ENCODE measurements at places on chromosomes 4 and X. TPM values are rescaled to one million over a fixed set of nuclear protein-coding genes. Genes with fewer than 3 reads are reported as not detected.
A peak's percentile ranks its signal among the peaks of the same experiment; 100 is the strongest.

The DAPP1 gene
- total RNA-seq, result 0.45 TPM

The RBM46 gene
- total RNA-seq, result not detected

The UBL4A gene
- total RNA-seq, result 38.8 TPM

The BST1 gene
- not detected for total RNA-seq

The MAGEA3 gene
- not detected for total RNA-seq

The PRR32 gene
- not detected for total RNA-seq

The SPP1 gene
- 9.0 TPM for total RNA-seq

The BEX5 gene
- not detected for total RNA-seq

The SPIN2A gene
- total RNA-seq, result 2.9 TPM

The MAGEC3 gene
- not detected for total RNA-seq

The GUCY1B1 gene
- 39.7 TPM for total RNA-seq

- DNase-seq, result no peak
These were observed 118.3 kb downstream of the ADGRL3 start for GRCh38 chr4:61318431-61318830.

- DNase-seq, result no peak
These were observed 15.8 kb upstream of the MAGEA4 start for GRCh38 chrX:151896734-151897474.

GRCh38 chrX:7062276-7062675 lies 85.2 kb upstream of the STS start:
- DNase-seq, result no peak

GRCh38 chr4:128846063-128846462 lies 36.6 kb downstream of the JADE1 start:
- DNase-seq, result peak; percentile 32

- no peak for DNase-seq
These were observed 26.1 kb upstream of the TMEM184C start for GRCh38 chr4:147591106-147591505.

DNA sequence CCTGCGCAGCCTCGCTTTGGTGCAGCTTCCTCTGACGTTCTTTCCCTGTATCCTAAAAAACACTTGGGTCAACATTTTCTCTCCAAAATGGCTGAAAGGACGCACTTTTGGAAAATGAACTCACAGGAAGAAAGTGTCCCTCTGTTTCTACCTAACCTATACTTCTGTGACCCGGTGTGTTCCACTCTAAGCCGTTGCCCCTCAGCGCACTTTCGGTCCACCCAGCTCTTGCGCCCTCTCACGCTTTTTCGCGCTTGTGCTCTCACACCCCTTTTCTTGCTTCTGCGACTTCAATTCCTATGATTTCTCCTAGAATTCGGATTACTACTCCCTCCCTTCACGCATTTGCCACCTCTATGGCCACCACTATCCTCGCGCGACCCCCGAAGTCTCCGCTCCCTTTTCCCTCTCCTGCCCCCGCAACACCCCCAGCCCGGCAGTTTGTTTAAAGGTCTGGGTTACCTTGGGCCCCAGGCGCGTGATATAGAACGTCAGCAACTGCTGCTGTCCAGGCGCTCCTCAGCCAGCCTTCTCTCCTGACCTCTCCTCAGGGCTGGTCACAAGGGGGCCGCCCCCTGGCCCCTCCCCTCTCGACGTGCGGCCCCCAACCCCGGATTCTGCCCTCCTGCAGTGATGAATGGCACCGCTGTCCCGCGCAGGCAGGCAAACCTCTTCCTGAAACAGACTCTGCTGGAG lies at the start of gene USP51:
USP51 (minus strand) TSS at position 535 of the 696 bp plus-strand sequence. CDS start 909 bp downstream, outside the sequence.
- peak; percentile 42 for DNase-seq

- DNase-seq, result no peak
These were observed 38.9 kb downstream of the GPRIN3 start for GRCh38 chr4:89268679-89269078.

DNA sequence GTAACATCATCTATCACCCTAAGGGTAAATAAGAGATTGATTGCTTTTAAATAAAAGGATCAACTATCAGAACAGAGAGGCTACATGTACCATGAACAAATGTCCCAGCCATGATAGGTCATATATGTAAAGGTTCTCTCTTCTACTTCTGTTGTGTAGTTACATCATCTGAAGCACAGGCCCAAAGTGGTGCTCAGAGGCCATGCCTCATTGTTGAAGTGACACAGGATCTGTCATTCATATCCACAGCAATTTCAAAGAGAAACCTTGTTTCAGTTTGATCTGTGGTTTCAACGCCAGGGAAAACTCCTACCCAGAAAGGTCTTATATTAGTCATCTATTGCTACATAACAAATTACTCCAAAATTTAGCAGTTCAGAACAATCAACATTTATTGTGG lies 269.2 kb upstream of the MAOA start:
- no peak for DNase-seq

DNA sequence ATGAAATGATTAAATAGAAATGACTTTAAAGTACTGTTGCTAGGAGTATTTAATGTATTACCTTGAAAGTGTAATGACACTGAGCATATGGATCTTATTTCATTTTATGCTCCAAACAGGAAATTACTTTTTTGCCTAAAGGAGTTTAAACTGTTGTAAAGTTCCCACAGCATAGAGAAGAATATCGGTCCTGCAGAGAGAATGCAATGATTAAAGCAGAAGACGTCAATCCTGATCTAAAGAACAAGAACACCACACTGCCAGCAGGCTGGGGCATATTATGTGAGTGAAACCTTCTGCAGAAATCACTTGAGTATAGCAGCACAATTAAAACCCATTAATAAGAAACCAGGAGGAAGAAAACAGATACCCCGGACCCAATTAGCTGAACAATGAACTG lies 72.8 kb upstream of the CAMK2D start:
- no peak for DNase-seq

- peak; percentile 54 for DNase-seq
These were observed 1.2 kb downstream of the HHIP start for GRCh38 chr4:144647095-144647561.

- no peak for DNase-seq
These were observed 9.7 kb upstream of the ING2 start for GRCh38 chr4:183495184-183495583.

GRCh38 chr4:27084685-27085361 lies 224.2 kb downstream of the STIM2 start:
- DNase-seq, result peak; percentile 53

DNA sequence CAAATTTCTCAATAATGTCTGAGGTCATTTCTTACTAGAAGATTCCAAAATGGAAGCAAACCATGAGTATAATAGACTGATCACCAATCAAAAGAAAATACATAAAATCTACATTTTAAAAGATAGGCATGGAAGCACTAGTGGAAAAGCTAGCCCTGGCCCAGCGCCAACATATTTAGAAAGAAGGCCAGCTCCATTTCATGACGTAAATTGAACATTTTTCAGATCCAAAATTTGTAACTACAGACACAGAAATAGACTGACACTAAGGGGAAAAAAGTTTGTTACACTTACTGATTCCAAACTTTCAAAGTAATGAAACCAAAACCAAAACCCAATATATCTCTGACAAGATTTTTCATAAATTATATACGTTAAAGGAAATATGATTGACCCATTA lies 117.7 kb downstream of the ADAMTS3 start:
- peak; percentile 53 for DNase-seq

- DNase-seq, result no peak
These were observed 54.0 kb downstream of the METTL14 start for GRCh38 chr4:118739022-118739713.

DNA sequence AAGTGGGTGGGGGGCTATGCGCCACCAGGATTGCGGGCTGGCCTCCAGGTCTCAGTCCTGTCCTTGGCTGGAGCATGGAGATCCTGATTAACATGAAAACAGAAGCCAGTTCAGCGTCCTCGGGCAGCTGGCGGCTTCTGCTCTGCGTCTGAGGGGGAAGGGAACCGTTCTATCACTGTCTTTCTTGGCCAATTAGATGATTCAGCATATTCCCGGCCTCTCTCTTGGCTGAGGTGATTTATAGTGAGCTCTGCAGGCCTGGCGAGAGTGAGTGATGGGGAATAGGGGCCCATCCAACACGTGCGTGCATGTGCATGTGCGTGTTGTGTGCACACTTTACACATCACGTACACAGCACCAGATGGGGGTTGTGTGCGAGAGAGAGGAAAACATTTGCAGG lies 145.8 kb upstream of the ATP6AP2 start:
- DNase-seq, result peak; percentile 79

- DNase-seq, result peak; percentile 66
These were observed 131.8 kb downstream of the GLRA3 start for GRCh38 chr4:174697202-174697601.

DNA sequence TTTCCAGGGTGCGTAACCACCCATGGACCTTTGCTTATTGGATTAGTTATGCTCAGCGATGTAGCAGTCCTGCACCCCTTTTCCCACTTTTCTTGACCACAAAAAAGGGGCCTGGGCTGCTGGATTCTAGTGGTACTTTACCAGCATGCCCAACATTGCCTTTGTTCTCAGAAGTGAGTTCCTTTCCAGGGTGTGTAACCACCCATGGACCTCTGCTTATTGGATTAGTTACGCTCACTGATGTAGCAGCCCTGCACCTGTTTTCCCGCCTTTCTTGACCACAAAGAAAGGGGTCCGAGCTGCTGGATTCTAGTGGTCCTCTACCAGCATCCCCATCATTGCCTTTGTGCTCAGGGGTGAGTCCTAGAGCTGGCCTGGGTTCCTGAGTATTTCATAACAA lies 138.2 kb downstream of the COX18 start:
- no peak for DNase-seq

- DNase-seq, result no peak
These were observed 1.8 kb downstream of the DKK2 start for GRCh38 chr4:107034091-107034995.

DNA sequence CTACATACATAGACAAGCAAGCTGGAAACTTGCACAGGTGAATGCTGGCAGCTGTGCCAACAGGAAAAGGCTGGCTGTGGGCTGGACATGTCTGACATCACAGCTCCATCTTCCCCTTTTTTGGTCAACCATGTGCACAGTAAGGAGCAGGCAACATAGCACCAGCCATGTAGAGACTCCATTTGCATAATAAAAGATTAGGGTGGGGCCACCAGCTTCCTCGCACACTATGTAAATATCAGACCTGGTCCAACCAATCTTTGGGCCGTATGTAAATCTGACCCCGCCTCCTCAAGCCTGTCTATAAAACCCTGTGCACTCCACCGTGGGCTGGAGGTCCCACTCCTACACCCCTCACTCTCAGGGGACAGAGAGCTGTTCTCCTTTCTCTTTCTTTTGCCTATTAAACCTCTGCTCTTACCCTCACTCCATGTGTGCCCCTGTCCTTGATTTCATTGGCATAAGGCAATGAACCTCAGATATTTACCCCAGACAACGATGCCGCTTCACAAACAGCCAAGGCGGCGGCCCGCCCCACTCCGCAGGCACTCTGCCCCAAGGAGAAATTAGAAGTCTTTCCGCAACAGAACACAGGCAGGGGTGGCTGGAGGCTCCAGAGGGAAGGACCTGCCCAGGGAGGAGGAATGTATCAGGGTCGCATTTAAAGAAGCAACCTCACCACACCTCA lies 862.2 kb downstream of the TRIML1 start:
- no peak for DNase-seq

- no peak for DNase-seq
These were observed 100.2 kb upstream of the OTUD4 start for GRCh38 chr4:145280541-145280940.

- DNase-seq, result no peak
These were observed 232.2 kb upstream of the IGFBP7 start for GRCh38 chr4:57342411-57342810.

- peak; percentile 92 for DNase-seq
These were observed 24.0 kb upstream of the MTHFD2L start for GRCh38 chr4:74133786-74134499.

- no peak for DNase-seq
These were observed 99.5 kb downstream of the CCSER1 start for GRCh38 chr4:90226734-90227133.

GRCh38 chrX:96611619-96612362 lies 72.9 kb upstream of the DIAPH2 start:
- peak; percentile 12 for DNase-seq

DNA sequence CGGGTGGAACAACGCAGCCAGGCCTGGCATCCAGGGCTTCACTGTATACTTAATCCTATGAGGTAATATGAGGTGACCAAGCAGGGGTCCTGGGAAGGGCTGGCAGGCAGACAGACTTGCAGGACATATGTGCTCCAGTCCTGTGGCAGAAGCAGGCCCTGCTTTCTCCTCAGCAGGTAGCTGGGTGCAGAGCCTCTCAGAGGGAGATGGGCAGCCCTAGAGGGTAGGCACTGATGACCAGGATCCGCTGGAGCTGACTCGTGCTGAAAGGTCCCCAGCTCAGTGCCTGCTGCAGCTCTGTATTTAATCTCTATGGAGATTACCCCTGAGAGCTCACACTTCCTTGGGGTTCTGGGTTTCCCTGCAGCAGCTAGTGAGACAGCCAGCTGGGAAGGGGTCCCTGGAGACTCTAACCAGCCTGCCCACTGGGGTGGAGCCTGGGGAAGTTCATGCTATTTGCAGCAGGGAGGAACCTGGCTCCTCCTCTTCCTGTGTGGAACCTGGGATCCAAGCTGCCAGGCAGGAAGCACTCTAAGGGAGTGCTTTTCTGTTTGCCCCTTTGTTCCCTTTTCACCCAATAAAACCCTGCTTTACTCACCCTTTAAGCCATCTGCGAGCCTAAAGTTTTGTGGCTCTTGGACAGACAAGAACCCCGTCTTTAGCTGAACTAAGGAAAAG lies 339.2 kb downstream of the DCAF12L2 start:
- no peak for DNase-seq

DNA sequence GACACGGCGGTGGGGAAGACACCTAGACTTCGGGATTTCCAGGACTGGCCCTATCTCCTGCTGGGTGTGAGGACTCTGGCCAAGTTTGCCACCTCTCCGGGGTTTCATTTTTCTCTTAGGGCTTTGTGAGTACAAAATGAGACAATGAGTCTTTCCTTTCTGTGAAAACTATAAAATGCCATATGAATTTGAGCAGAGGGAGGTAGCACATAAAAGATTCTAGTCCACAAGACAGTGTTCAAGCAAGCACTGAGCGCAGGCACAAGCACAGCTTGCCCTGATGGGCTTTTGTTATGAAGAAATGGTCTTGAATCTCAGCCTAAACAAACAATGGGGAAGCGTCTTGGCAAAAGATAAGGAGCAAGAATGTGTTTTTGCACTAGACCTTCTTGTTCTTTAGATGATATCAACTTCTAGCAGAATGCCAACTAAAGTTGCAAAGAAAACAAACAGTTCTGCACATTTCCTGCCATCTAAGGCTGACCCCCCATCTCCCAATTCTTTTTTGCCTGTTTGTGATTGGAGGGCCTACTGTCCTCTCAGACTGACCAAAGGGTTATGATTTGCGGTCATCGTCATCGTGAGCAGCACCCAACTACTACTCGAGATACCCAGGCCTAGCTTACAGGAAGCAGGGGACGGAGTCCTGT lies 73.0 kb upstream of the ZNF518B start:
- no peak for DNase-seq

DNA sequence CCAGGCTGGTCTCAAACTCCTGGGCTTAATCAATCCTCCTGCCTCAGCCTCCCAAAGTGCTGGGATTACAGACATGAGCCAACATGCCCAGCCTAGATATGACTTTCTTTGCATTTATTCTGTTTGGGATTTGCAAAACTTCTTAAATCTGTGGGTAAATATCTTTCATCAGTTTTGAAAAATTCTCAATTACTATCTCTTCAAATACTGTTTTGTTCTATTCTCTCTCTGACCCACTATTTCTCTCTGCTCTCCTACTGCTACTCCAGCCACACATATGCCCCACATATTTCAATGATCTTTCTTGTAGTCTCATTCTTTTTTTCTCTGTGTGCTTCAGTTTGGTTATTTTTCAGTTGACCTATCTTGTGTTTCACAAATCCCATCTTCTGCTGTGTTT lies 205.1 kb downstream of the CHIC2 start:
- DNase-seq, result no peak

- no peak for DNase-seq
These were observed 46.6 kb downstream of the RHOH start for GRCh38 chr4:40243386-40243948.

All from stomach (tissue), 19 donors.